ENCODE measurements at places on chromosomes 12 and 14.

GRCh38 chr12:121189619-121190155 is 20.2 kb upstream of the P2RX4 start:
- DNase-seq, result no peak

DNA sequence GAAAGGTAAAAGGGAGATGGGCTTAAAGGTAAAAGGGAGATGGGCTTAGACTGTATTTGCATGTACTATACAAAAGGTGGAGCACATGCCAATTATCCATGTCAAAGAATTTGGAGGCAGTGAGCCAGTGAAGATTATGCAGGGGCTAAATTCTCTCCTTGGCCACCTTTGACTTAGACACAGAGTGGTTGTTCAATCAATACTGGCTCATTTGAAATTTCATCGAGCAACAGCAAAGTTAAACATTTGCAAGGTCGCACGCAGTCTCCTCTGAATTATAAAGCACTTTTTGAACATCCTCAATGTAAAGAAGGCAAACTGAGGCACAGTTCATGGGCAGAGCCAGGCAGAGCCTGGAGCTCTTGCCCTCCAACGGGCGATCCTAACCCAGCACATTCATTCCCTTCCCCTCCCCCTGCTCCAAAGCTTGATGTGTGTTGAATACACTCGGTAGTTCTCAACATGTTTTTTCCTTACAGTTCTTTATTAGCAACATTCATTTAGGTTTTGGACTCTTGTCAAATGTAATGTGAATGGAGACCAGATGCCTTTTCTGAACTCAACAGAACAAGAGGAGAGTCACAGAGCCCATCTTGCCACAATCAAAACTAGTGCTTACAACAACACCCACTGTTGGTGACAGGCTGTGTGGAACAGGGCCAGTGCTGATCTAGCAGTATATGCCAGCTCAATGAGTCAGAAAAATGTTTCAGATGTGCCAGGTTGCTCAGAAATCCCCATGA is 169.7 kb upstream of the G2E3 start:
- no peak for DNase-seq

DNA sequence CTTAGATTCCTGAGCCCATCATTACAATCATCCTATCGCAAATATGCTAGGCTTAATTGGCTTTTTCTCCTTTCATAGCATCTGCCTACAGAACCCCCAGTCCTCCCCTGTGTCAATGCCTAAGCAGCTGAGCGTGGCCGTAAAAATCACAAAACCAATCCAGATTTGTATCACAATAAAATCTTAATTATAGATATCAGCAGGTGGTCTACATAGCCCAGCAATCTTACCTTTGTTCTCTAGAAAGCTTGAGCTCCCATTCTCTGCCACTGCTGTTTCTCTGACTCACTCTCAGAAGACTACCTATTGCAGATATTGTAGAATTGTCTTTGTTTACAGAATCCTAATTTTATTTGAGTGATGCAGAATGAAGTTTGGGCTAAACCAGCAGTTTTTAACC is 37.9 kb upstream of the PPM1A start:
- no peak for DNase-seq

DNA sequence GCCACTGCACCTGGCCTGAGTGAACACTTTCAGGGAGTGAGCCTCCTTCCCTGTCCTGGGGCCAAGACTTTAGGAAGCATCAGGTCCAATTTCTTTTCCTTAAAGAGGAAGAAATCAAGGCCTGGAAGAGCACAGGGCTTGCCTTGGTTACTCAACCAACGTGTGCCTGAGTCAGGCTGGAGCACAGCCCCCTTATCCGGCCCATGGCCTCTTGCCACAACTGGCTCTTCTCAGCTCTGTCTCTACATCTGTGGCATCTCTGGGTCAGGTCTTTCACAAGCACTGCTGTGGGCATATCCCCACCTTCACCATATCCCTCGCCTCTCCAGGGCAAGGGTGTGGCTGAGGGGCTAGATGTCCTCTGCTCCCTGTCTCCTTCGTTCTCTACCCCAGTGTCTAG is 6.8 kb downstream of the MYH6 start:
- no peak for DNase-seq

GRCh38 chr12:77104792-77105191 is 39.4 kb upstream of the E2F7 start:
- no peak for DNase-seq

DNA sequence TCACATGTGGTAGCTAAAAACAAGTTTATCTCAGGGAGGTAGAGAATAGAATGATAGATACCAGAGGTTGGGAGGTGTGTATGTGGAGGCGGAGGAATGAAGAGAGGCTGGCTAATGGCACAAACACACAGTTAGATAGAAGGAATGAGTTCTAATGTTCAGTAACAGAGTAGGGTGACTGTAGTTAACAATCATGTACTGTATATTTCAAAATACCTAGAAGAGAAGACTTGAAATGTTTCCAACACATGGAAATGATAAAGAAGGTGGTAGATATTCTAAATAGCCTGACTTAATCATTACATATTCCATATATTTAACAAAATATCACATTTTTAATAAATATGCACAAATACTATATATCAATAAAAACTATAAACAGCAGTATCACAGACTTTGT is 8.9 kb upstream of the IFNG-AS1 start:
- DNase-seq, result no peak

- DNase-seq, result peak; percentile 32
Measured at GRCh38 chr12:94644141-94644979, 6.0 kb downstream of the TMCC3 start.

- no peak for DNase-seq
Measured at GRCh38 chr12:3630621-3631271, 122.2 kb downstream of the CRACR2A start.

- DNase-seq, result no peak
Measured at GRCh38 chr14:94382716-94383596, 5.4 kb downstream of the SERPINA1 start.

GRCh38 chr12:124391340-124392261 is 96.7 kb downstream of the RFLNA start:
- no peak for DNase-seq

DNA sequence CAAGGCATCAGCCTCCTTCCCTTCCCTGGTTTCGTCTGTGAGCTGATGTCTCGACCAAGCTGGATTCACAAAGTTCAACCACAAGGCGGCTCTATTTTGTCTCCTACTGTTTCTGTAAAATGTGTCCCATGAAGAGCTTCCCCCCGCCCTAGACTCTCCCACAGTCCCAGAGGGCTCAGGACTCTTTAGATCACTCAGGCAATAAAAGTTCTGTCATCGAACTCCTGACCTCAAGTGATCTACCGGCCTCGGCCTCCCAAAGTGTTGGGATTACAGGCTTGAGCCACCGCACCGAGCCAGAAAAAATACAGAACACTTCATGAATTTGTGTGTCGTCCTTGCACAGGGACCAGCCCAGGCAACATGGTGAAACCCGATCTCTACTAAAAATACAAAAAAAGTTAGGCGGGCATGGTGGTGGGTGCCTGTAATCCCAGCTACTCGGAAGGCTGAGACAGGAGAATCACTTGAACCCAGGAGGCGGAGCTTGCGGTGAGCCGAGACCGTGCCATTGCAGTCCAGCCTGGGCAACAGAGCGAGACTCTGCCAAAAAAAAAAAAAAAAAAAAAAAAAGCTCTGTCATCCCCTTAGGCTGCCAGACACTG is 149.4 kb downstream of the BCL11B start:
- no peak for DNase-seq

DNA sequence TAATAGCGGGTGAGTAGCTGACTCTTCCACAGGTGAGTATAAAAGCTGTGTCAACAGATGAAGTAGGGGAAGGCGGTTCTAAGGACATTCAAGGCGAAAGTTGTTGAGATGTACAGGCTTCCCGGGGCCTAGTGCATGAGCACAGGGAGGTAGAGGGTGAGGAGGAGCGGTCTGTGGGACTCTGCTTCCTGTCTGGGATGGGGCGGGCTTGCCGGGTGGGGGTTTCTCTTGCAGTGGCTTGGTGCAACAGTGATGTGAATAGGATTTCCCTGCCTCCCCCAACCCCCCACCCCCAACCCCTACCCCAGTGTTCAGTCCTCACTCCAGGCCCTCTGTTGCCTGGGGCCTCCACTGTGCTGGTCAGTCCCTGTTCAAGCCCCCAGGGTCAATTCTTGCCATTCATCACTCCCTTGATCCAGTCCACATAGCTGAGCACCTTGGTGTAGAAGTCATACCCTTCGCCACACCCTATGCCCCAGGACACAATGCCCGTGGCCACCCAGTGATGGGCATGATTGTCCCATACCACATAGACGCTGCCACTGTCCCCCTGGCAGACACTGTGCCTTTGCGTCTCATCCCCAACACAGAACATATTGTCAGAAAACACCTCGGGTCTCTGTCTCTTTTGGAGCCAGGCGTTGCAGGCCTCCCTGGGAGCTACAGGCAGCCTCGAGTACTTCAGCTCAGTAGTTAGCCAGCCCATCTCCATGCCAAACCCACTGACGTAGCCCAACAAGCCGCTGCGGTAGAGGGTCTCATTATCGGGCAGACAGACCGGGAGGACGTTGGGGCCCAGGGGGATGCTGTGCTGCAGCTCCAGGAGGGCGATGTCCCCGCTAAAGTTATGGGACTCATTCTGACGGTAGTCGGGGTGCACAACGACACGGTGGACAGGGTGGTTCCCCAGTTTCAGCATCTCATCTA is 4.0 kb upstream of the C1R start:
- DNase-seq, result no peak

- DNase-seq, result no peak
Measured at GRCh38 chr12:84727961-84728360, 184.6 kb downstream of the SLC6A15 start.

DNA sequence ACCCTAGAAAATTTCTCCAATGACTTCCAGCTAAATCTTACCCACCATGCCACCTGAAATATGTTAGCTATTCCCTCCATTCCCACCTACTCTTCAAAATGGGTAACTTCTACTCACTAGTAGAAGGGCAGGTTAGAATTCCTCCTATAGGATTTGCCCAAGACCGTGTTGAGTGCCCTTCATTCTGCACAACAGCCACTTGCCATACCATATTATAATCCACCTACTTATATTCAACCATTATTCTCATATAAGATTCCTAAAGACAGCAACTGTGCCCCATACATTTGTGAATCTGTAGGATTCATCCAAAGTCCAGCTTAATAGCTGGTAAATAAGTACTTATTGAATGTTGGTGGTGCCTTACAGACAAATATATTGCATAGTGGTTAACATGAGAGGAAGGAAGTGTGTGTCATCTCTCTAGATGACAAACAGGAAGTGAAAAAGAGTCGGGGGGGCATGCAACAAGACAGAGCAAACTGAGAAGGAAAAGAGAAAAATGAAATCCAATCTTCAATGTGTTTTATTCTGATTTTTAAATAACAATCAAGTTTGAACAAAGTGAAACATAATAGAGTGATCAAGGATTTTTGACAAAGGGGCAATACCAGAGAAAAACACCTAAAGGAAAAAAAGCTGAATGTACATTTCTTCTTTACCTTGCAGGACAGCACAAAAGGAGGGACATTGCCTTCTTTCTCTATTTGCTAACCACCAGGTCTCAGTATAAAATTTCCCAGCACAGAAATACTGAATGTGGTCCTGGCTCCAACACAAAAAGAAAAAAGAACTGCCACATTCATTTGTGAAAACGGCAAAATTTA is 389.3 kb upstream of the USP15 start:
- DNase-seq, result no peak

DNA sequence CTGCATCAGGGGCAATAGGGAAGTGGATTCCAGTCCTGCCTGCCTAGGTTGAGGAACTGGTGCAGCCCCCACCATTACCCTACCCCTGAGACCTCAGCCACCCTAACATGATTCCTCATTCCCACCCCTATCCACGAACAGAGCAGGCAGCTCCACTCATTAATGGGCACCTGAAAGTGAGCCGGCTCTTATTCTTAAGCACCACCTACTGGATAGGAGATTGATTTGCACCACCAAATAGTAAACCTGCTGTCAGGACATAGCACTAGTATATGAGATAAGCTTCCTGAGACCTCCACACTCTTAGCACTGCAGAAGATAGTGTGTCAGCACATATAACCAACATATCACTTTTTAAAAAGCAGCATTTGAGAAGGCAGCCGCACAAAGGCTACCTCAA is 573.2 kb downstream of the SOX5 start:
- no peak for DNase-seq

GRCh38 chr12:110444455-110444854 is 5.7 kb downstream of the ARPC3 start:
- DNase-seq, result no peak

DNA sequence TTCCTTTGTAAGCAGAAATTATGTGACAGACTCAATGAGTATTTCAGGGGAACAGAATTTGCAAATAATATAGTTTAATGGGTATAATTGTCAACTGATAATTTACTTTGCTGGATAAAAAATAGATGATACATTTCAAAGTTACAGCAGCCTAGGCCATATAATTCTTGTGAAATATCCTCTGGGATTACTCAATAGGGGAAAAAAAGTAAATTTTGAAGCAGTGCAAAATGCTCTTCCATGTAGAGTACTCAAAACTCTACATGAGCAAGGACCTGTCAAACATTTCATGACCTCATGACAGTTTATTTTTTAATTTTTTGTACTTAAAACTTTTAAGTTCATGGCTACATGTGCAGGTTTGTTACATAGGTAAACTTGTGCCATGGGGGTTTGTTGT is 163.3 kb downstream of the DACT1 start:
- no peak for DNase-seq
